ENCODE measurements at places on chromosomes 2 and 18.

DNA sequence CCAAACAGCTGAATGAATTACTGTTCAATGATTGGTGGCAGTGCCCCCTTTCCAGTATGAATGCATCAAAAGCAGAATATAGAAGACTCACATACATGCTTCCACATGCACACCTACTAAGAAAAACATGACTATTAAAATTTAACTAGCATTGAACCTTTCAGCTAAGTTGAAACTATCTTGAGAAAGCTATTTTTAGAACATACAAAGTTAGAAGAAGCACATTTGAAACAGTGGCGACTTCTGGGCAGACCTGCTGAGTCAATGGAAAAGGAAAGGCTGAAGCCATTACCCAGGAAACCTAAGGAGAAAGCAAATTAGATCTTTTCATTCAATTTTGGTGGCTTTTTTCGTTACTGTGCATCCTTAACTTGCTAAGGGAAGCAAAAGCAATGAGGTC, 55.9 kb downstream of the PLA2R1 start:
- no peak for DNase-seq

GRCh38 chr18:59987102-59987501, 87.3 kb downstream of the PMAIP1 start:
- no peak for DNase-seq

DNA sequence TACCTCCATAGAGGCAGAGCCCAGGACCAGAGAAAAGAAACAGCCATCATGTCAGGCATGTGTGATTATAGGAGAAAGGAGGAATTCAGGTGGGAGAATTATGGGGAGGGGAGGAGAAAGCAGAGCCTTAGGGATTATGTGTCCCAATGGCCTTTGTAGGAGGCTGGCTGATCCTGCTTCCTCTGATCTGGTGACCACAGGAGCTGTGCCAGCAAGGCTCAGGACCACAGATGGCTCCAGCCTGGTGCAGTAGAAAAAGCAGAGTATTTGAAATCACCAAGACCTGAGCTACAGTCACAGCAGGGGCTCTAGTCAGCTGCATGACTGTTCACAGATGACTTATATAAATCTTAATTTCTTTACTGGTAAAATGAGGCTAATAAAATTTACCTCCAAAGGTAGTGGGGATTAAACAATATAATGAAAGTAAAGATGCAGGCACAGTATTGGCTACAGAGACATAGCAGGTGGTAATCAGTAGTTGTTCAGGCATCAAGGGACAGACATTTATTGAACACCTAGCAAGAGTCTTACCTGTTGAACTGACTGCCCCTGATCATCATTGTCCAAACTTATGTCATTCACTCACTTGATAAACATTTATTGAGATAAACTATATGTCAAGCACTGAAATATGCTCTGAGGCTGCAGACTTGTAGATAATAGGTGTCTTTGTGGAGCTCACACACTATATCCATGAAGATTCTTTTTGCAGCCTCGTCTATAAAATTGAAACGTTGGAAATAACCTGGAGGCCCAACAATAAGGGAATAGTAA, 121.3 kb downstream of the MYCN start:
- no peak for DNase-seq

- no peak for DNase-seq
Observed at GRCh38 chr2:9299161-9300100, 92.8 kb downstream of the ASAP2 start.

- no peak for DNase-seq
Observed at GRCh38 chr2:8636721-8637636, 44.9 kb upstream of the ID2 start.

DNA sequence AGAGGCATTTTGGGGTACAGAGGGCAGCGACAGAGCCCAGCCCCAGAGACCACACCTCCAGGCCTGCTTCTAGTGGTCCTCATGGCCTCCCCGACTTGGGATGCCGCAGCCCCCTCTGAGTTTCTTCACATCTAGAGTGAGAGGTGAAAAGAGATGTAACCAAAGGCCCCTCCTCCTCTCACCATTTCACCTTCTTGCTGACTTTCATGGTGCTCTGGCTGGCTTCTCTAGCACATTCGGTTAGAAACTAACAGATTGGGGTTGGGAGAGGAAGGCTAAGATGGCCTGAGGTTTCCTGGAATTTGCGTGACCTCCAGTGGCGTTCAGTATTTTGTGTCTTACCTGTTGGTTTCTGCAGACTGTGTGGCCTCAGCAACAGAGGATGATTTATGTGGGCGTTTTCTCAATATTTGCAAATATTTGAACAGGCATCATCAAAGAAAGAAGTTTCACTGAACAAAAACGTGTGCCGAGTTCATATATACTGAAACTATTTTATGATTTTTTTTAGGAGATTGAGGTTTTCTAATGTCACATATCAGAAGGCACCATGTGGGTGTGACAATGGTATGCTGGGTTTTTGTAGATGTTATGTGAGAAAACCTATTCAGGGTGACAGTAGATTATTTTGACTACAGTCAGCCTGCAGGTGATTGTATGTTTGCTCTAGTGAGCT, 69.9 kb upstream of the BCL2L11 start:
- no peak for DNase-seq

DNA sequence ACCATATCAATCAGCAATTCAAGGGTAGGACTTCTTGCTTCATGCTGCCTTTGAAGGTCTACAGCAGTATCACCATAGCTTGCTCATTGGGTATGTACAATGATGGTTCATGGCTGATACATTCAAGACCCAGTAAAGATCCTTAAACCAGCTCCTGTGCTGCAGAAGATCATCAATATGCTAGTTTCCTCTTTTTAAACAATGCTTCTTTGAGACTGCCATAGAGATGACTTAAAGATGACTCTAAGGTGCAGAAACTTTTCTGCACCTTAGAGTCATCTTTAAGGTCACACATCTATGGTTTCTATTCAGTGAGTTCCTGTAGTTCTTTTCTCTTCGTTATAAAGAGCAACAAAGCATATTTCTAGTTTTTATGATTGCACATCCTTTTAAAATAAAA, 102.8 kb upstream of the KLHL14 start:
- DNase-seq: no peak

- DNase-seq: no peak
Observed at GRCh38 chr2:134573085-134573370, 145.8 kb downstream of the TMEM163 start.

DNA sequence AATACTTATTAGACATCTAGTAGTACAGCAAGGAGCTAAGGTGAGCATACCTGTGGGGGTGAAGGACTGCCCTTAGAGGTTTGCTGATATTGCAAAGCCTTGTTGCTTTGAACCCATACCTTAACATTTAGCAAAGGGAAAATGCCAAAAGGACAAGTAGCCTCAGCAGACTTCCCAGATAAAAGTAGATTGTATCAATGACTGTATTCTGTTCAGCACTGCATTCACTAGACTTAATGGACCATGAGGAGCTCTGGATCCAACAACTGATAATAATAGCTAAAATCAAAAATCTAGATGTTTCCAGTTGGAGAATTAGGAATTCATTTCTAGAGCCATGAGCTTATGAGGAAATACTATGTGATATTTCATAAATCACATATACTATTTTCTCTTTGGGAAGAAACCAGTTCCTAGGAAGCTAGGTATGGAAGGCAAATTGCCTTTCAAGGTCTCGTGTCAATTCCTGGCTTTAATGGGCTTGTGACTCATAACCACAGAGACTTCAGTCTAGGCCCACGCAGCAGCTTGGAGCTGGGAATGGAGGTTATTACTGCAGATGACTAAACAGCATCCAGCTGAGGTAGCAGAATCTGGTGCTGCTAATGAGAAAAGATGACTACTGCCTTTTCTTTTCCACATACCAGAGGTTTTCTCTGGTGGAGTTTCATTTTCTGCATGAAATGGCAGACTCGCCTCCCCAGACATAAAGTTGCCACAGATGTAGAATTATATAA, 191.2 kb upstream of the NABP1 start:
- no peak for DNase-seq

DNA sequence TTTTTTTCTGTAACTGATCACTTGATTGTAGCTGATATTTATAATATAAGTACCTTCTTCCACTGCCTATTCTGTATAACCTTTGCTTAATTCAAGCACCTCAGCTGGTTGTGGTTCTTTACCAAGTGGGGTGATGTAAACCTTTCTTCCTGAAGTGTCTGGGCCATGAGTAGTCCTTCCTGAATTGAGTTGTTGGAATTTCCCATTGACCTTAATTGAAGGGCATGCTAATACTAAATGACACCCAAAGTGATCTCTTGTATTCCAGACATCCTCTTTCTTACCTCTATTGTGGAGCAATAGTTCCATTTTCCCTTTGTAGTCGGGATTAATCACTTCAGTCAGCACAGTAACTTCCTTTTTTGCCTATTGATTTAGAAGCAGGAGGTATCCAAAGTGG, 1496.8 kb upstream of the CELF4 start:
- DNase-seq: no peak

DNA sequence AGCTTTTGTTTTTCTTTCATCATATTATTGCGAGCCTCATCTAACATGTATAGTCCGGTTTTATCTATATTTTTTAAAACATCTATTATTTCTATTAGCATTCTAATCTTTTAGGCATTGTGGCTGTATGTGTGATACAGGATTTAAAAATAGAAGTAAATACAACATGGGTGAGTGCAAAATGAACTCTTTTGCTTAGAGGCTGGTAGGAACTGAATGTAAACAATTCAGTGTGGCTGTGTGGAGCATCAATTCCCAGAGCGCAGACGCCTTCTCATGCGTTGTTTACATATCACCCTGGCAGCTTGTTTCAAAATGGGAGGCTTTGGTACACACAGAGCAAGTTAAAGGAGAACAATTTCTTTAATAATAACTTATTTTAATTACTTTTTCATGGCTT, 836 bp downstream of the DTNA start:
- DNase-seq: no peak

GRCh38 chr18:48352051-48352755, 57.0 kb downstream of the ZBTB7C start:
- no peak for DNase-seq

GRCh38 chr2:171835386-171835785, 58.7 kb downstream of the SLC25A12 start:
- DNase-seq: no peak

GRCh38 chr2:219521066-219521880, 7.0 kb downstream of the ASIC4 start:
- DNase-seq: no peak

- DNase-seq: no peak
Observed at GRCh38 chr2:68994864-68995263, 18.1 kb upstream of the ANTXR1 start.

DNA sequence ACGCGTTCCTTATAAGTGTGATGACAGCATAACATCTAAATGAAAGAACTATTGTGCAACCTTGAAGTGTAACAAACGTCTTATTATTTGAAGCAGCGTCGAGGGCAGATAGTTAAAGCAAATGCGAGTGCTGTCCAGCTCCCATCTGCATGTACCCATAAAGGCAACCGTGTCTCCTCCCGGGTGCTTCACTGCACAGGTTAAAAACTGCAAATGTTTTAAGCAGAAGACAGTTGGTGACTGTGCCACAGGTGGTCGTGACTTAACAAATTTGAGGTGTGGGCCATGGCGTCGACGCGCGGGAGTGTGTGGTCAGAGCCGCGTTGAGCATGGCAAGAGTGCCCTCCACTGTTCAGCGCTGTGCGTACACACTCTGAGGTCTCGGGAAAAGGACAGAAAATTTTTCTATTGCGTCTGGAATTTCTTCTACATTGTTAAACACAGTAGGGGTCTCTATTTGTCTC, 6.4 kb downstream of the SALL3 start:
- no peak for DNase-seq

- no peak for DNase-seq
Observed at GRCh38 chr18:22510697-22511096, 93.0 kb upstream of the CTAGE1 start.

GRCh38 chr2:27724905-27725701, 46.4 kb upstream of the MRPL33 start:
- DNase-seq: no peak

DNA sequence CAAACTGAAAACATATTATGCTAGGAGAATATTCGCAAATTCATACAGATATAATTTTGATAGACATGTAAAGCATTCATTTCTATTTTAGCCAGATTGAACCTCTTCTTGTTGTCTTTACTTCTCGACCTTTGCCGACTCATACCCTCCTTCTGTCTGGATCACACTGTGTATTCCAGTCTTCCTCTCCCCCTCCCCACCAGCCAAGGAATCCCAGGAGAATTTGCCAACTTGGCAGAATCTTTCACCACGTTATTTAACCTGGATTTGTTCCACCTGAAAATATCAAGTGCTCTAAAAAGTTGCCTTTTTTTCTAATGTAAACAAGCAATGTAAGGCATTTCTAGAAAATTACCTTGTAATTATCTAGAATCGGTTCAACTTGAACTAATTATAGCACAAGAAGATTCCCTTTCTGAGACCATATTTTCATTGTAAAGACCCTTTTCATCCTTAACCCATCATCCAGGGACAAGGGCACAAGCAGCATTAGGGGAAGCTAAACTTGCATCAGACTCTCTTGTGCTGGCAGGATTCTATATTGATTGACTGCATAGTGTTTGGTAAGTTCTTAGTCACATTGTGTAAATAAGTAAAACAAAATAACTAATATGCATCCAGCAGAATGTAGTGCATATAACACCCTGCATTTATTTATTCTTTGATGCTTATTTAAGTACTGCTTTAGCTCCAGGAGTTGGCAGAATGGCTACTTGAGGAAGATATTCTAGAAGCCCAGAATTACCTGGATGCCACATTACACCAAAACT, 1328.7 kb upstream of the NXPH2 start:
- DNase-seq: no peak

- no peak for DNase-seq
Observed at GRCh38 chr18:41576643-41577042, 378.4 kb upstream of the PIK3C3 start.

DNA sequence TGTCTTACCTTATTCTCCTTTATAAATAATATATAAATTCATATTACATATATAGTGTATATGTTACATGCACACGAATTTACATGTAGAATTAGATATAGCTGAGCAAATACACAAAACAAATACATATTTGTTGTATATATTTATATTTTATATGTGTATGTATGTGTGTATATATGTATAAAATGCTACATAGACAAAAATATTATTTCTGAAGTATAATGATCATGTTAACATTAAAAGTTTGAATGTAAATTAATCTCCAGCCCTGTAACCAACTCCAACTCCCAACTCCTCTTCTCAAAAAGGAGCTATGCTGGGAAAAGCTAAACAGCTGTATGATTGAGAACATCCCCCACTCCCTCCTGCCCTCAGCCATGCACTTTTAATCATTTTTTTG, 42.7 kb upstream of the RND3 start:
- DNase-seq: no peak

DNA sequence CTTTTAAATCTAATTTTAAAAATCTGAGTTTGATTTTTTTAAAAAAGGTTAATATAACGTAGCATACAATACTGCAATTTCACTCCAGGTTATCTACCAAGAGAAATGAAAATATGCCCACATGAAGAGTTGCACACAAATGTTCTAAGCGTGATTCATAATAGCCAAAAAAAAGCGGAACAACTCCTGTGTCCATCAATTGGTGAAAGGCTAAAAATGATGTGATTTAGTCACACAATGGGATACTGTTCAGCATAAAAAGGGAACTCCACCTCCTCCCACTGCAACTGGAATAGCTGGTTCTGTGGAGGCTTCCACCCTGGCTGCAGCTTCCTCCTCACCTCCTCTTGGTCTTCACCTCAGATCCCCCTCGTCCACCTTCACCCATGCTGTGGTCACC, 132.8 kb downstream of the PIK3C3 start:
- no peak for DNase-seq

Data from stimulated activated CD8-positive, alpha-beta memory T cell treated with anti-CD3 and anti-CD28 coated beads, Interleukin-15, amount 100 ng/mL, for 24 hours (primary cell).